Inflammatory macrophage treated with lipopolysaccharide for 1 hour (primary cell): ENCODE measurements at places on chromosomes 6 and 20.
A peak's percentile ranks its signal among the peaks of the same experiment; 100 is the strongest.

DNA sequence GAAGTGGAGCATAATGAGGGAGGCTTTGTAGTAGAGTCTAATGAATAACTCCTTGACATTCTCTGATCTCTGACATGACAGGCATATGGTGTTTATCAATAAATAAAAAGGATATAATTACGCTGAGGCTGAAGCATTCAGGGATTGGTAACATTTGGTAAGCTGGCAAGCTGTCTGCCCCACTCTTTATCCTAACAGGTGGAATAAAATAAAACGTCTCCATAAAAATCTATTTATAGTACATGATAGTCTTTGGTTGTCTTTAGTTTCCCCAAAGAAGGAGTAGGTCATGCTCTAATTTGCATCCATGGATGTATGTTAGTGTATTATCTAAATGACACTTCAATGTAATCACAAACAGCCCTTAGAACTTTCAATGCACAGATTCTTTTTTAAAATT lies 30.9 kb upstream of the RBM24 start:
- no peak for DNase-seq

- DNase-seq, result no peak
Observed at GRCh38 chr20:51428401-51429143, 113.9 kb downstream of the NFATC2 start.

DNA sequence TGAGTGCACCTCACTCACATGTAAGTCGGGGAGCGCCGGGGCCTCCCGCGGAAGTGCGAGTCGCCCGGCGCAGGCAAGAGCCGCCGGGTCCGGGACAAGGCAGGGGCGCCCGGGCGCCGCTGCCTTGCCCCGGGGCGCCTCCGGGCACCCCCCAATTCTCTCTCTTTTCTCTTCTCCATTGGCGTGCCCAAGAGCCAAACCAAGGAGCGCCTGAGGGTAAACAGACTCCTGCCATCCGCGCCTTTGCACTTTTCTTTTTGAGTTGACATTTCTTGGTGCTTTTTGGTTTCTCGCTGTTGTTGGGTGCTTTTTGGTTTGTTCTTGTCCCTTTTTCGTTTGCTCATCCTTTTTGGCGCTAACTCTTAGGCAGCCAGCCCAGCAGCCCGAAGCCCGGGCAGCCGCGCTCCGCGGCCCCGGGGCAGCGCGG lies 36.8 kb downstream of the GNAS start:
- no peak for DNase-seq

DNA sequence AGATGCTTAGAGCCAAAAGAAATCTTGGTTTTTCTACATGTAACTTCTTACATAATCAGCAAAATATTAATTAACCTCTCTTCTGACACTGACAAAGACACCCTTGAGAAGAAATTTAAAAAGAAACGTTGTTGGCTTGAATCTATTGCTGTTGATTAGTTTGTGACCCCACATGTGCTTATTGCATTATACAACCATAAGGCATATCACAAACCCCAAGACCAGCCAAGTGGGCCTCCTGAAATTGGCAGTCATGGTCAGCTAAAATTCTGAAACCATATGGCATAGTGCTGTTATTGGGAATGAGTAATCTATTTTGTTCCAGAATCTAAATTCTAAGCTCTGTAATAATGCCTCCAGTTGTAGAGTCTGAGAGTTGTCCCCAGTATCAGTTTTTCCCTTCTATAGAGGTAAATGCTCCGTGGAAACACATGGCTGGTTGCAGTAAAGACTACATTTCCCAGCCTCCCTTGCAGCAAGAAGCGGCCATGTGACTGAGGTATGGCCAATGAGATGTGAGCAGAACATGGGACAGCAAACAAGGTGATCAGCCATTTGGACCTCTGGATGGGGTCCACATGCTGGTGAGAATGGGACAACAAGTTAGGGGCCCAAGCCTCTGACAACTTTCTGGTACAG lies 42.3 kb upstream of the PTPN1 start:
- DNase-seq, result peak; percentile 25

- no peak for DNase-seq
Observed at GRCh38 chr6:167793421-167793820, 33.3 kb upstream of the AFDN start.

DNA sequence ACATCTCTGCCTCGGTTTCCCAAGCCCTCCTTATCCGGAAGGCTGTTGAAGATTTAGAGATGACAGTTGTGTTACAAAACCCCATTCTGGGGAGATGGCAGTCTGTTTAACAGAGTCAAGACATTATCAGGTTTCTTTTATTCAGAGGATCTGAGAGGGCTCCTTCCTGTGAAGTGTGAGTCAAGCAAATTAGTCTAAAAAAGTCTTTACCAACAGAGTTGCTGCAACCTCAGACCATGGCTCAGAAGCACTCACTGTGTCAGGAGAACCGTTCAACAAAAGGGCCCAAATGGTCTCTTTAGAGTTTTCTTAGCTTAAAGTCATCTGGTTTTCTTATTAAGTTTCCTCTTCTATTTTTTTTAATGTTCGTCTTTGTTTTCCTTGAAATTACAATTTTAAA lies 717.8 kb downstream of the EPM2A start:
- no peak for DNase-seq

- DNase-seq, result no peak
Observed at GRCh38 chr6:123527406-123527805, 109.3 kb downstream of the TRDN start.

GRCh38 chr6:83558975-83559374 lies 46.6 kb downstream of the PRSS35 start:
- DNase-seq, result no peak

DNA sequence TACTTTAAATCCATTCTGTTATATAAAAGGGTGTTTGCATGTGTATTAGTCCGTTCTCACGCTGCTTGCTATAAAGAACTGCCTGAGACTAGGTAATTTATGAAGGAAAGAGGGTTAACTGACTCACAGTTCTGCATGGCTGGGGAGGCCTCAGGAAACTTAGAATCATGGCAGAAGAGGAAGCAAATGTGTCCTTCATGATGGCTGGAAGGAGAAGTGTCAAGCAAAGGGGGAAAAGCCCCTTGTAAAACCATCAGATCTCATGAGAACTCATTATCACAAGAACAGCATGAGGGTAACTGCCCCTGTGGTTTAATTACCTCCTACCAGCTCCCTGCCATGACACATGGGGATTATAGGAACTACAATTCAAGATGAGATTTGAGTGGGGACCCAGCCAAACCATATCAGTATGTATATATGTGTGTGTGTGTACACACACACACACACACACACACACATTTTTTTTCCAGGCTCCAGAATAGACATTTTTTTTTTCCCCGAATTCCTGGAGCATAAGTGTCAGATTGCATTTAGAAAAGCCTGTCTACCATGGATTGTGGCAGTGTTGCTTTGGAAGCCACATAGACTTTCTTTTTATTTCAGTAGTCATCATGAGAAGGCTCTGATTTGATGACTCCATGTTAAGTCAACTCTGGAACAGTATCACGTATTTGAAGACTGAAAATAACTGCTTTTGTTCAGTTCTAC lies 31.5 kb downstream of the KDM1B start:
- peak; percentile 46 for DNase-seq

DNA sequence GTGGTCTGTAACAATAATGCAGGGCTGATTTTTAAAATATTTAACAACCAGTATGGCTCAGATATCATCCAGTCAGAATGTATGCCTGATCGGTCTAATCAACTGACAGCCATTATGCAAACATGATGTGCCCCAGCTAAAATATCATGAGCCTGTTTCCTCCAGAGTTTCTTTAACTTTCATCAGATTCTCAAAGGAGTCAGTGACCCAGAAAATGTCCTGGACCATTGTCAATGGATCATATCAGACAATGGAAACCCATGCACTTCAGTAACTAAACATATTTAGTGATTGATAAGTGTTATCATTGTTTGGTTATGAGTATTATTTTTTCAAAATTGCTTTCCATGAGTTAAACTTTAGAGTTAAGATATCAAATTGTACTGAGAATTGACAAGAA lies 173.5 kb downstream of the LMBRD1 start:
- no peak for DNase-seq

DNA sequence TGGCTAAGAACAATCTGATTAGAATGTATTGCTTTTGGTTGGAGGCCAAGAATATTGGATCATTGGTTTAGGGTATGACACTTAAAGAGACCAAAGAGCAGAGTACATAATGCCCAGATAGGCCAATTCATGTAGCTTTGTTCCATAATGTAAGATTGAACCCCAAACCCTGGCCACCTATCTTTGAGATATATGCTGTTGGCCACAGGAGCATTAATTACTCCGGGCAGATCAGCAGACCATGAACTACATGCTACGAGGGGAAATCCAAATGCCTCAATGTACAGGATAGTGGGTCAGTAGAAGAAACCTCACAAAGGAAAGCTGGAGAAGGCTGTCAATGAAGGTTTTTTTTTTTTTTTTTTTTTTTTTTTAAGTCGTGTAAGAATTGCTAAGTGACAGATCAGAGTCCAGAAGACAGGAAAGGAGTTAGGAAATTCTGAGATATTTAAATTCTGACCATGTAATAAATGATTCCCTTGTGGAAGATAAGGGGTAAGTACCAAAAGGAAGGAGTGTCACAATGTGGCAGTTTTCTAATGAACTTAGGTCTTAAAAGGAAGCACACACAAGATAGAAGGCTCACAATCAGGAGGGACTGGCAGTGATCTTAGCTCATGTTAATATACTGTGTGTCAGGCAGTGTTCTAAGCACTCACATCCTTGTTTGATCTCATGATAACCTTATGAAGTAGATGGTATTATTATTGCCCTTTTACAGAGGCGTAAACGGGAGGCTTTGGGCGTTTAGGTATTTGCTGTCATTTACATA lies 61.4 kb downstream of the CARMIL1 start:
- DNase-seq, result no peak

DNA sequence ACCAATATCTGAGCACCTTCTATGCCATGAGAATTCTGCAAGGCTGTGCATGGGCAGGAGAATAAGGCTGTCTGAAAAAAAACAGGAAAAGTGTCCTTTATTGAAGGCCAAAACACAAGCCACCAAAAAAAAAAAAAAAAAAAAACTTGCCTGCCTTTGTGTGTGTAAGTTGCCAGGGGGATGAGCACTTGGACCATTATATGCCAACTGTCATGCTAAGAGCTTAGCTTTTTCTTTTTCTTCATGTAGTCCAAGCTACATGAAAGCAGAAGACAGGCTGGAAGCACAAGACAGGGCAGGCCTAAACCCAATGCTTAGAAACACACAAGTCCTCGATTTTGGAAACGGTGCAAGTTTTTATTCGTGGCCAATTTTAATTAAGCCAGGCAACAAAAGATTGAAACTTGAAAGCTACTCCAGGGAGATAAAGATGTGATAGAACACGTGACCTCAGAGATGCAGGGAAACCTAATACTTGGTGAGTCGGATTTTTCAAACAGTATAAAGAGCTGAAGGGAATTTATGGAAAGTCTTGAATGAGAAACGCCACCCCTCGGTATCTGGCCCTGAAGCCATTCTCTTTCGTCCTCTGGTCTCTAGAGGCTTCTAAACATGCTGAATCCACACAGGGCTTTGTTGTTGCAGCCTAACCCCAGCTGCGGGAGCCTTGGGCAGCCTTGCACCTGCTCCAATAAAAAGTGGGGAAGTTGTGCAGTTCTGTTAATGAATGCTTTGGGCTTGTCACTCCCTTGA lies 8.6 kb downstream of the BMP7 start:
- DNase-seq, result no peak

DNA sequence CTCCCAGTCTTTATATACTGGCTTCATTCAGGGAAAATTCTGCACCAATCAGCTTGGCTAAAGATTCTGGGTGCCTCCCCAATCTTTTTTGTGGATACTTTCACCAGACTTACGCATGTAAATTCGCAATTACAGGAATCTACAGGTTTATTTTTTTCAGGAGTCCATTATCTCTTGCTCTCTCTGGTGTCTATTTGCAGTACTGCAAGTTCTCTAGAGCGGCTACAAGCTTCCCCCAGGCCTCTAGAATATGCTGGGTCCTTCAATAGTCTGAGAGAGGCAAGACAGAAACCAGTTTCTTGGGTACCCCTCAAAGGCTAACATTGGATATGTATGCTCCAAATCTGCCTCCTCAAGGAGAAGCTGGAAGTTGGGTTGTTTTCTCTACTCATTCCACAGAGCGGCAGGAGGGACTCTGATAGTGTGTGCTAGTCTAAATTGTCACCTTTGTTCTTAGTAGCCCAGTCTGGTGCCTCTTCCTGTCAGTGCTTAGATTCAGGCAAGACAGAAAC lies 58.5 kb downstream of the SUN5 start:
- no peak for DNase-seq

DNA sequence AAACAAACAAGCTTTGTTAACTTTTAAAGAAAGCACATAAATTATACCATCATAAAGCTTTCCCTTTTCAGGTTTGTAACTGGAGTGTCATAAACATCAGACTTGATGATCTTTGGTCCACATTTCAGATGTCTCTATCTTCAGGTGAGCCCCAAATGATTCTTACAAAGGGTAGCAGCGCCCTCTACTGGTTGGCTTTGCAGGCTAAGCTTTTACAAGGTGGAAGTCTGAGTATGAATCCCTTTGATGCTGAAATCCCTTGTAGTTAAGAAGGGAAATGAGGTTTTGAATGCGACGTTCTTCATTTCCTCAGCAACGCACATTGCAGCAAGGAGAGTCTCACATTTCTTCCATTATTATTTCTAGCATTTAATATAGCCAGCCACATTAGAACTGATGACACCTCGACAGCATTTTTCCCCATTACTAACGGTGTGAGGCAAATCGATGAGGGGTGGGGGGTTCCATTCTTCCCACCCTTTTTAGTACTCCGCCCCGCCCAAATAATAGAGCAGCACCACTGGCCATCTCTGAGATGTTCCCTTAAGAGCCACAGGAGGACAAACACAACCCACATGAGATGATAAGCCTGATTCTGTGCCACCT lies 126.3 kb upstream of the NT5E start:
- DNase-seq, result peak; percentile 76

DNA sequence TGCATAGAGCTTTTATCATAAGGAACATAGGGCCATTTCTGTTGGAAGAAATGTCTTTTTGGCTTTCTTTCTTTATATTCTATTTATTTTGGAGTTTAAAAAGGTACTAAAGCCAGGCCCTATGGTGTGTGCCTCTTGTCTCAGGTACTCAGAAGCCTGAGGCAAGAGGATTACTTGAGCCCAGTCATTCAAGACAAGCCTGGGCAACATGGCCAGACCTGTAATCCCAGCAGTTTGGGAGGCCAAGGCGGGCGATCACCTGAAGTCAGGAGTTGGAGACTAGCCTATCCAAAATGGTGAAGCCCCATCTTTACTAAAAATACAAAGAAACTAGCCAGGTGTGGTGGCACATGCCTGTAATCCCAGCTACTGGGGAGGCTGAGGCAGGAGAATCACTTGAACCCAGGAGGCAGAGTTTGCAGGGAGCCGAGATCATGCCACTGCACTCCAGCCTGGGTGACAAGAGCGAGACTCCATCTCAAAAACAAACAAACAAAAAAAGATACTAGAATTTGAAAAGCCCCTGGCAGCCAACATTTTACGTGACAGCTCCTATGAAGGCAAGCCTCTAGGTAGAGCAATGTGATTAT lies 80.0 kb downstream of the CBFA2T2 start:
- no peak for DNase-seq

GRCh38 chr6:100084316-100084990 lies 90.4 kb upstream of the MCHR2 start:
- no peak for DNase-seq

GRCh38 chr6:5085648-5086293 lies 630 bp downstream of the PPP1R3G start:
- DNase-seq, result no peak
